ENCODE measurements at places on chromosomes 4 and X.

- no peak for DNase-seq
Measured at GRCh38 chr4:84866295-84866694, 100.2 kb downstream of the WDFY3 start.

DNA sequence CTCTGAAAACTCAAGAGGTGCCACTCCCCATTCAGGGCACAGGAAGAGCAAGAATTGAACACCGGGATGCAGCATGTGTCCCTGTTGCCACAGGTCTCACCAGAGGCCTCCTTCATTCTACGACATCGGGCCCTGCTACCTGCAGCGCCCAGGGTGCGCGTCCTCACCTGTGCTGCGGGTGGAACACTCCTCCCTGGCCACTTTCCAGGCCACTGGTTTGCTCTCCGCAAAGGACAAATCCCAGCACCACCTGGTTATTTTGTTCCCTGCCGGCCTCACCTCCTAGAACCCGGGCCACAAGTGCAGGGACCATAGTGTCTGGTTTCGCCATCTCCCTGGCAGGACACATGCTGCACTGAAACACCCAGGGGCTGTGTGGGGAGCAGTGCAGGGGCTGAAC lies 14.3 kb upstream of the FAM3A start:
- no peak for DNase-seq

GRCh38 chrX:53324803-53325202 lies 43.4 kb upstream of the IQSEC2 start:
- DNase-seq, result no peak

DNA sequence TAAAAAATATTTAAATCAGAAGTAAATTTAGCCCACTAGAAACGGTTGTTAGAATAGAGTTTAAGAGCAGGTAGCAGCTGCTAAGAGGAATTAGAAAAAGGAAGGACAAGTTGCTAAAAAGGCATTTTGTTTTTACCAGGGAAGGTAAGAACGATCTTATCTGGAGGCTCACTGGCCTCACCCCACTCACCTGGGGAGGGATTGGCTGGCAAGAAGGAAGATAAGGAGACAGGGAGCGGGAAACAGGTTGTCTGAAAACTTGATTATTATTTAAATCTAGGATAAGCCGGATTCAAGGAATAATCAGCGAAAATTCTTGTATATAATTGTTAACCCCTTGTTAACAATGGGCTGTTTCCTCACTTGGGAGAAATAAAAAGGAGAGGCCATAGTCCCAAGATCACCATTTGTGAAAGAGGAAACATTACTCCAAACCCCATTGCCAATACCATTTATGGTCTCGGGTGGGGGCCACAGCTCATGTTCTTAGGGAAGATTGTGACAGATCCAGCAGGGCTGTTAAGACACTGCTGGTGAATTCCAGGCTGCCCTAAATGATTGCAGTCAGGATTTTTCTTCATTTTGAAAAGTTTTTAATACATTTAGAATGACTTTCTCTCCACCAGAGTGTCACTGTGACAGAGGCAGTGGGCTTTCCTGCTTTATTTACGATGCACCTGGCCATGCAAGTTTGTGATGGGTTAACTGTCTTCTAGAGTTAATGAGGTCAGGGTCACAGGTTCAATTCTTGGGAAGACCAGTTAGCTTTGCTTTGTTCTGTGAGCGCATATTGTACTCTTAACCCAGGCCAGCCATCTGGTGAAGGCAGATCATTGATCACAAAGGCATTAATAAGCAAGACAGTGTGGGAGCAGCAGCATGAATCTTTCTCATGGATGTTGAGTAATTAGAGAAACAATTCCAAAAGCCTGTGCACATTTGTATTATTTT lies 106.6 kb downstream of the CEP135 start:
- DNase-seq, result no peak

DNA sequence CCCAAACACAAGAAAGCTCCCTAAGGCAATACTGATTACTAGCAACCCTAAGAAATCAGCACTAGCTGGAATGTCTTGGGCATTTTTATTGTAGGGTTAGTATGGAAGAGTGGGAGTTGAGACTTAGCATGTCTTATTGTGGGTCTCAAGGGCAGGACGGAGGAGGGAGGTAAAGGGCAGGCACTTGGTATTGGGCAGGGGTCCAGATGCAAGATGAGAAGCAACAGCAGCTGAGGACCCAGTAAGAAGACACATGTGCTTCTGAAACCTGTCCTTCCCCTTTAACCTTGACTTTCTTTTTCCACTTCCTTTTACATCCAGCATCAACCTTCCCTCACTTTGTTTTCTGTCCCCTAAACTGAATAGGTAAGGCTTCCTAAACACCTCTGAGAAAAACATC lies 37.4 kb downstream of the LARP7 start:
- no peak for DNase-seq

GRCh38 chr4:139083607-139083955 lies 68.0 kb downstream of the NOCT start:
- DNase-seq, result peak; percentile 50

DNA sequence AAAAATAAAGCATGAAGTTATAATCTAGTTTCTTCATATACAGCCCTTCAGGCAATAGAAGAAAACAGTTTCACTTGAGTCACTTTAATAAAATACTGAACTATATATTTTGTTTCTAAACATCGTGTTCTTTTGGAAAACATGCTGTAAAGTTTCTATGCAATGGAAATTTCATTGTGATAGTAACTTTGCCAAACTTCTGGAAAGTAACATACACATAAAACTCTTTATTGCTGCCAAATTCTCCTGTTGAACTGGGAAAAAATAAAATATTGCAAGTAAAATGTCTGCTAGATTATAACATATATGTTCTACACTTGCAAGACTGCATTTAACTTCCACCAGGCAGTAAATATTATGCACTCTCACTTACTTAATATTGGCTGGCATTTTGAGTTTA lies 635.4 kb downstream of the SPRY1 start:
- DNase-seq, result no peak

DNA sequence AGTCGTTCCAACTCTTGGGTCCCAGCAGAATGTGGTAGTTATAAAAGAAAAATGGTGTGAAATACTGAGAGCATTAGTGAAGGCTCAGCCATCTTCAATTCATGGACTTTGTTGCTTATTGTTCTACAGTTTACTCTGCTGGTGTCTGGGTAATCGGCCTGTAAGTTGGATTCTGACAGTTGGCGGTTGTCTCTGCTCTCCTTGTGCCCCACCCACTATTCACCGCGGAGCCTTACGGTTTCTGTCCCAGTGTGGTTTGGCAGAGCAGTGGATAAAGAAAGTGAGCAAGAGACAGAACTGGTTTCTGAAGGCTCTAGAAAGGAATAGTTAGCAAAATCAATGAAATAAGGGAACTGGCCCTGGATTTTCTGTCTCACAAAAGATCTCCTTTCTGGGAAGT lies 9.1 kb downstream of the LONRF3 start:
- no peak for DNase-seq

GRCh38 chr4:95798727-95799126 lies 41.2 kb upstream of the PDHA2 start:
- DNase-seq, result no peak

GRCh38 chr4:86993909-86994681 lies 59.3 kb downstream of the AFF1 start:
- DNase-seq, result no peak

- DNase-seq, result no peak
Measured at GRCh38 chr4:150501009-150501727, 80.8 kb upstream of the MAB21L2 start.

GRCh38 chr4:123418351-123418931 lies 21.8 kb downstream of the SPRY1 start:
- peak; percentile 83 for DNase-seq

GRCh38 chr4:181685911-181686310 lies 557.3 kb upstream of the TENM3 start:
- no peak for DNase-seq

GRCh38 chr4:159281771-159282170 lies 178.9 kb downstream of the RAPGEF2 start:
- DNase-seq, result no peak

DNA sequence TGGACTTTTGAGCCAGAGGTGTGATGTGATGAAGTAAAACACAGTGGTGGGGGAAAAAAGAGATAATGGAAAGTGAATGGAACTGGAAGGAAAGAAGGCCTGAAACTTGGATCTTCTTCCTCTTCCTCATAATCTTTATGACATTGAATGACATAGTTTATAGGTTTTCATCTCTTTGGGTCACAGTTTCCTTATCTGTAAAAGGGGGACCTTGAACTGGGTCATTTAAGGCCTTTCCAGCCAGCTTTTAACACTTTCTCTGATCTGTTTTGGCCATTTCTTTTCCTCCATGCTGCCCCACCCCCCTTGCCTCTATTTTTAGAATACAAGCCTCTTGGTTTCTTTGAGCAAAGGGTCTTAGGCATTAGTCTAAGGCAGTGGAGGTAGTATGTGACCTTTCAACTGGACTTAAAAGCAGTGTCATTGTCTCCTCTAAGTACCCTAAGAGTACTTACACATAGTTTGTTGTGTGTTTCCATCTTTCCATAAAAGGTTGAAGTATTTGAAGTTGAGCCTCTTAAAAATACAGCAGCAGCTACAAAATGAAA lies 7.8 kb downstream of the CPEB2 start:
- DNase-seq, result no peak

GRCh38 chr4:3013839-3014350 lies 50.5 kb downstream of the GRK4 start:
- no peak for DNase-seq

DNA sequence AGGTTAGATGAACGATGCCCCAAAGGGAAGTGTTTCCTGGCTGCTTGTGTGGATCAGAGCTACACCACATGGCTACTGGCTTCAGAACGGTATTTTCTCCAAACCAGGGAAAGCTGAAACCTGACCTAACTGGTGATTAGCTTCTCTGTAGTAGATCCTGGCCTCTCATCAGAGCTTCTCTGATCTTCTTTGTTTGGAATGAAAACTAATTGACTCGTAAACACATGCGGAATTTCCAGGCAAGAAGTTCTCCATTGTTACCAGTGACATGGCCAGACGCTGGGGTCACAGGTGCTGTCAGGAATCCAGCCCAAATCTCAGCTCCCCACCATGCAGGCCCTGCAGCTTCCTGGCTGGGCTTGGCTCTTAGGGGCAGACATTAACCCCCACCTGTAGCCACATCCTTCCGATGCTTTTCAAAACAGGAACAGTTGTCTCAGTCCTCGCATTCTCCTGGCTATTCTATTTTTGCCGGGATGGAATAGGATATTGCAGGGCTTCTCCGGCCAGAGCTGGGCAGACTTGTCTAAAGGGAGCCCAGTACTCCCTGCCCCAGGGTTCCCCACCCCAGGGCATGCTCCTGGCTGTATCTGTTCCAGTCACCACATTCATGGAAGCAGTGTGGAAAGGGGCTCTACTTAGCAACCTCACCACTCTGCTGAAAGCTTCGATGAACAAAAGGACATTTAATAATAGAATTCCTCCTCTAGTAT lies 305.4 kb upstream of the F9 start:
- DNase-seq, result no peak

GRCh38 chrX:37825215-37825842 lies 22.0 kb downstream of the DYNLT3 start:
- no peak for DNase-seq

DNA sequence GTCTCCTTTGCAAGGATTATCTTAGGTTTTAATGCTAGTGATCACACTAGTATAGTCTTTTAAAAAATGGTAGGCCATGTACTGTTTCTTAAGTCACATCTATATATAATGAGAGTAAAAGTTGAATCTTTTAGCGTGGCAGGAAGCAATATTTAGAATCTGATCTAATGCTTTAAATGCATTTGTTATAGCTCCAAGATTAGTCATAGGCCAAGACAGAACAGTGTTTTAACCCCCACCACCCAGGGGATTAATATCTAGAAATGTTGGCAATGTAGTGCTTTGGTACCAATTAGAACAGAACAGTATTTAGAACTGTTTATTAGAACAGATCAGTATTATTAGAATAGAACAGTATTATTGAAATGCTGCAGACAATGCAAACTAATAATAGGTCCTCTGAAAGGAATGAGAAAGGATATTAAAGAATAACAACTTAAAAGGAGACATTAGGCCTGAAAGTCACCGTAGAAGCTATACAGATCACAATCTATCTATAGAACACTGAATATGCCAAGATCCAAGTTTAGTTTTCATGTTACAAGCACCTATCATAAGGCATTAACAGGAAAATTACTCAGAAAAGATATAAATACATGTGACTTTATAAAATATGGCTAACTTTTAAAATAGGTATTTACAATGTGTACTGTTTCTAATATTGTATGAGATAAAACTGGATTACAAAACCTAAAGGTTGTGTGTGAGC lies 146.2 kb downstream of the NPNT start:
- no peak for DNase-seq

- no peak for DNase-seq
Measured at GRCh38 chrX:67922966-67923365, 379.1 kb downstream of the AR start.

GRCh38 chrX:65837875-65838549 lies 170.6 kb downstream of the MSN start:
- peak; percentile 47 for DNase-seq

GRCh38 chr4:129916991-129917390 lies 821.0 kb downstream of the C4orf33 start:
- no peak for DNase-seq

- DNase-seq, result no peak
Measured at GRCh38 chr4:10677796-10678497, 6.6 kb downstream of the CLNK start.

GRCh38 chr4:1792832-1793495 lies at the start of gene FGFR3:
TSS of gene FGFR3 (plus strand) at chr4:1793293. CDS start at chr4:1793935, 642 bp downstream.
- no peak for DNase-seq

DNA sequence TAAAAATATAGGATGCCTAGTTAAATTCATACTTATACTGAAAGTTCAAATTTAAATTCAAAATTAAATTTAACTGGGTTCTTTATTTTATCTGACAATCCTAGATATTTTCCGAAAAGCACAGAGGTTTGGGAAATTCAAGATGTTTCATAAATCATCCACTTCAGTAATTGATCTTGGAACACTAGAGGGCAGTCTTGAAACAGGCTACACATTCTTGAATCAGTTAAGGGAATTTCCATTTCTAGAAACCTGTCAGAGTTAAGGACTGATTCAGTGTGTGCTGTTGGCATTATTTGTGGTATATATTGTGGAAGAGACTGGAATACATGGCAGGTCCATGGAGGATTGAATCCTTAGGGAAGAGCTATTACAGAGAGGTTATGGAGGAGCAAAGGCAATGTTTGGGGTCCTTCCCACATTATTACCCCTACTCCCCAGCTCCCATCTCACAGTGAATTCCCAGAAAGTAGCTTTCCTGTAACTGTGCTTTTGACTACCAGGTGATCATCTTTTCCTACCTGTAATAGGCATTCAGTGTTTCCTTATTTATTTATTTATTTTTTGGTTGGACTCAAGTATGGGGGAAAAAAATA lies 92.9 kb downstream of the EGF start:
- peak; percentile 7 for DNase-seq

GRCh38 chr4:168981460-168981859 lies 28.6 kb downstream of the CBR4 start:
- DNase-seq, result no peak
